ENCODE measurements at places on chromosomes 16 and 17.

GRCh38 chr16:75109732-75110243 lies 6.8 kb downstream of the LDHD start:
- no peak for DNase-seq

GRCh38 chr17:31008374-31009041 lies 37.7 kb downstream of the RNF135 start:
- peak; percentile 66 for DNase-seq

DNA sequence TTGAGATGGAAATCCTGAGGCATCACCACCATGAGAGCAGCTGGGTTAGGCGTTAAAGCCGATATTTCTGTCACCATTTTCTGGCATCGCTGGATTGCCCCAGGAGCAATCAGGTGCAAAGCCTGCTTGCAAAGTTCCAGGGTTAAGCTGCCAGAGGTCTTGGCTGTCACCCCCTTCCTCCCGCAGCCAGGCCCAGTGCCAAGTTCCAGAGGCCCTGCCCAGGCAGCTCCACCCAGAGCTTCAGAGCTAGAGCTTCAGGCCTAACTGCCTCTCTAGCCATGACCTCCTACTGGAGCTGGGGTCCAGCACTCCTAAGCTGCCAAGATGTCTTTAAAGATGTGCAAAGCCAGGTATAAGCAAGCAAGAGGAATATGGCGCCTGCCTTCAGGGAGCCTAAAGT lies 8.8 kb upstream of the TMEM238L start:
- no peak for DNase-seq

DNA sequence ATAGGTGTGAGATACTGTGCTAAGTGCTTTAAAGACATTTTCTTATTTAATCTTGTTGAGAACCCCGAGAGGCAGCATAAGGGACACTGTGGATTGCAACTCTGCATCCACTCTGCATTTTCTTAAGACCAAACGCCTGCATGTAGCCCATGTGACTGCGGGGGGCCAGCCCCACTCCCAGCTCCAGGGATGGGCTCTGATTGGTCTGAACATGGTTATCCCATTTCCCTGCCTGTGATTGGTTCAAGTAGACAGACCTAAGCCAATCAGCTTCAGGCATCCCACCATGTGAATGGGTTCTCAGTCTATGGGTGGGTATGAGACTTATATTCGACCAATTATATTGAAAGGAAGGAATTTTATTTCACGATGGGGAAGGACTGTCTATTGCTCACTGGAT lies 33.2 kb upstream of the USP7 start:
- no peak for DNase-seq

- DNase-seq = peak; percentile 56
These were observed 14.4 kb downstream of the NTAN1 start for GRCh38 chr16:15041271-15042004.

Measured in muscle of arm (tissue), 14 donors.